ENCODE measurements at places on chromosomes 11 and 22.

GRCh38 chr11:40236526-40236925, 1222.9 kb downstream of the LRRC4C start:
- no peaks in the 10 kb centered on the region for H3K27me3 ChIP-seq
- no peak overlapping the region for H3K27ac ChIP-seq
- H3K36me3 ChIP-seq: no peaks in the 10 kb centered on the region
- H3K4me3 ChIP-seq: no peak overlapping the region
- no peak for DNase-seq
- no peaks in the 10 kb centered on the region for H3K4me1 ChIP-seq

- H3K36me3 ChIP-seq: peaks cover 11% of the 10 kb centered on the region
- H3K27ac ChIP-seq: no peak overlapping the region
- H3K4me3 ChIP-seq: no peak overlapping the region
- no peaks in the 10 kb centered on the region for H3K4me1 ChIP-seq
- DNase-seq: no peak
These were observed 22.6 kb upstream of the NCR3LG1 start for GRCh38 chr11:17328871-17329494.

DNA sequence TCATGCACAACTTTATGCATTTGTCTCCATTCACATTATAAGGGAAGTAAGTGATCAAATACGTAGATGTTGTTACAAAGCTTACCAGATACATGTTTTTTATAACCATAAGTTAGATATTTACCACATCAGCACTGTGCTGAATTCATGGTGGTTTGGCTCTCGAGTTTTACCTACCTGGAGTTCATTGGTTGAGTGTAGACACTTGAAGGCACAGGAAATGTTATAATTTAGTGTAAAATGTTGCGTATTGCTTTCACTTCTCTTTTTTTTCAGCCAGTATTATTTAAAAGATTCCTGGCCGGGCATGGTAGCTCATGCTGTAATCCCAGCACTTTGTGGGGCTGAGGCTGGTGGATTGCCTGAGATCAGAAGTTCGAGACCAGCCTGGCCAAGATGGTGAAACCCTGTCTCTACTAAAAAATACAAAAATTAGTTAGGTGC, 53.1 kb upstream of the GRK2 start:
- peaks cover 8% of the 10 kb centered on the region for H3K4me1 ChIP-seq
- H3K4me3 ChIP-seq: no peak overlapping the region
- no peak for DNase-seq
- H3K36me3 ChIP-seq: peaks cover 85% of the 10 kb centered on the region
- no peaks in the 10 kb centered on the region for H3K27me3 ChIP-seq
- H3K27ac ChIP-seq: no peak overlapping the region

DNA sequence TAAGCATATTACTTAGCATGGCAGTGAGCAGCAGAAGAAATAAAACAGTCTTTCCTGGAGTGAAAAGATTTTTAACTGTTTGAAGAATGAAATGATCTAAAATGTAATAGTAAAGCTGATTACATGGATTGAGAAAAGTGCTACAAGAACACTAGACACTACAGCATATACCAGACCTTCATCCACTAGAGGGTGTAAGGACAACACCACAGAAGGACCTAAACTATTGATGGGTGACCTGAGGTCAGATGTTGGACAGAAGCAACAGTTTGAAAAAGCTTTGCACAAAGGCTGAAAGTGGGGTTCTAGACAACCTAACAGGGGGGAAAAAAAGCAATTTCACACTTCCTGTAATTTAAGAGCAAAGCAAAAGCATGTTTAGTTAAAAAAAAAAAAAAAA, 97.7 kb downstream of the RBFOX2 start:
- no peaks in the 10 kb centered on the region for H3K27me3 ChIP-seq
- no peaks in the 10 kb centered on the region for H3K4me1 ChIP-seq
- peaks cover 7% of the 10 kb centered on the region for H3K36me3 ChIP-seq
- H3K27ac ChIP-seq: no peak overlapping the region
- no peak overlapping the region for H3K4me3 ChIP-seq

GRCh38 chr11:65226103-65226442, 35.7 kb upstream of the POLA2 start:
- no peak for DNase-seq
- peak overlapping the region; percentile 53 for H3K4me3 ChIP-seq
- H3K27ac ChIP-seq: peak overlapping the region; percentile 42
- no peaks in the 10 kb centered on the region for H3K27me3 ChIP-seq

DNA sequence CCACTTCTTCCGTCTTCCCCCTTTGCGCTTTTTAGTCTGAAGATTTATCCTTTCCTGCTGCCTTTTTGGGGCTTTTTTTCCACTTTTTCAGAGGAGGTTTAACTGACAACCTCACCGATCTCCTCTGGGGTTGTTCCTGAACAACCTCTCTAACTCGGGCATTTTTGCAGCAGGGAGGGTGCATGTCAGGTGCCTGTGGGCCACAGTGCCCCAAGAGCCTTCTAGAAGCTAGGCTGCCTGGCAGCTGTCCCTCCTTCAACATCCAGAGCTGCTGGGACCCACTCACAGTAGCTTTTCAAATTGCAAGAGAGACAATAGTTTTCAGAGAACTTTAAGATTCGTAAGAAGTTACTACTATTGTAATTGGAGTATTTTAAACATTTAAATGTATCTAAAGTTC, 1112.4 kb upstream of the CNTN5 start:
- H3K36me3 ChIP-seq: no peaks in the 10 kb centered on the region
- H3K4me3 ChIP-seq: no peak overlapping the region
- no peaks in the 10 kb centered on the region for H3K4me1 ChIP-seq
- DNase-seq: no peak
- H3K27me3 ChIP-seq: no peaks in the 10 kb centered on the region

DNA sequence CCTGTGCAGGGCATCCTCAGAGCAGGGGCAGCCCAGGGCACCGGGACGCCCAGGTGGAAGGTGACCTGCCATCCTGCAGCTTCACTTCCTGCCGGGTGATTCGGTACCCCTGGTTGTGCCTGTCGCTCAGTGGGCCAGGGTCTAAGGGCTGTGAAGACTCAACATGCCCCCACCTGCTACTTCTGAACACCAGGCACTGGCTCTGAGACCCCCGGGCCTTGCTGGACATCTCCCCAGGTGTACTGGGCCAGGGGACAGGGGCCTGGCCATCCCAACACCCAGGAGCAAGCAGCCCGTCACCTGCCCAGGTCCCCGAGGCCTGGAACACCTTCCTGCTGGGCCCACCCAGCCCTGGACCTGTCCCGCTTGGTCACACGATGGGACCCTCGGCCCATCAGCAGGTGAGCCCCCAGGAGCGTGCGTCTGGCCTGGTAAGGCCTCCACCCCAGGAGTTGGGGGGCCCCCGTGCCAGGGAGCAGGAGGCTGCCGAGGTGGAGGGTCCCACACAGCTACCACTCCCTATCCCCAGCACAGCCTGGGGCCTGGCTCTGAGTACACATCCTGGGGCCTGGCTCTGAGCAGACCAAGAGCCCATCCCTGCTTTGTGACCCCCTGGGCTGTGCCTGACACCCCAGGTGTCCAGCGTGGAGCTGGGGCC, 3.9 kb upstream of the MUC5B start:
- no peaks in the 10 kb centered on the region for H3K4me1 ChIP-seq
- peaks cover 42% of the 10 kb centered on the region for H3K27me3 ChIP-seq
- no peak overlapping the region for H3K4me3 ChIP-seq
- DNase-seq: peak; percentile 60

GRCh38 chr22:31870890-31871289, 73.4 kb upstream of the YWHAH start:
- no peaks in the 10 kb centered on the region for H3K27me3 ChIP-seq
- H3K4me3 ChIP-seq: no peak overlapping the region
- peaks cover 14% of the 10 kb centered on the region for H3K4me1 ChIP-seq
- H3K36me3 ChIP-seq: peaks cover 59% of the 10 kb centered on the region
- no peak overlapping the region for H3K27ac ChIP-seq
- no peak for DNase-seq

DNA sequence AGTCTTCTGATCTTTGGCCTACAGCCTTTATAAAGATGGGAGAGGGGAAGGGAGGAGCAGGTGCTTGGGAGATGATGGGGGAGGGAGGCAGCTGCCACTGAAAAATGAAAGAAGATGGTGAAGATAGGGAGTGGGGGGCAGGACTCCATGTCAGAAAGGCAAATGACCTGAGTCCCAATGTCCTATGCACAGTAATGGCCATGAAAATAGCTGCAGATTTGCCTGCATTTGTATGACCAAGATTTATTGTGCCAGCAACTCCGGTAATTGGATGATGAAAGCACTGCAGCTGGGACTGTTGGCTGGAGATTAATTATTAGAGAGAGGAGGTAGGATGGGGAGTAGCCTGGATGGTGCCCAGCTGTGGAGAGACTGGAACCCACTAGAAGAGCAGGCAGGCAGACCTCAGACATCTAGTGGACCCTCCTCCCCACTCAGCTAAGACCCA, 36.1 kb downstream of the NEU3 start:
- DNase-seq: no peak
- H3K4me3 ChIP-seq: no peak overlapping the region
- no peak overlapping the region for H3K27ac ChIP-seq
- H3K36me3 ChIP-seq: no peaks in the 10 kb centered on the region
- no peaks in the 10 kb centered on the region for H3K4me1 ChIP-seq

GRCh38 chr11:30823119-30823518, 237.0 kb upstream of the MPPED2 start:
- H3K27me3 ChIP-seq: no peaks in the 10 kb centered on the region
- no peaks in the 10 kb centered on the region for H3K4me1 ChIP-seq
- no peak for DNase-seq
- no peak overlapping the region for H3K4me3 ChIP-seq
- H3K27ac ChIP-seq: no peak overlapping the region
- H3K36me3 ChIP-seq: no peaks in the 10 kb centered on the region

DNA sequence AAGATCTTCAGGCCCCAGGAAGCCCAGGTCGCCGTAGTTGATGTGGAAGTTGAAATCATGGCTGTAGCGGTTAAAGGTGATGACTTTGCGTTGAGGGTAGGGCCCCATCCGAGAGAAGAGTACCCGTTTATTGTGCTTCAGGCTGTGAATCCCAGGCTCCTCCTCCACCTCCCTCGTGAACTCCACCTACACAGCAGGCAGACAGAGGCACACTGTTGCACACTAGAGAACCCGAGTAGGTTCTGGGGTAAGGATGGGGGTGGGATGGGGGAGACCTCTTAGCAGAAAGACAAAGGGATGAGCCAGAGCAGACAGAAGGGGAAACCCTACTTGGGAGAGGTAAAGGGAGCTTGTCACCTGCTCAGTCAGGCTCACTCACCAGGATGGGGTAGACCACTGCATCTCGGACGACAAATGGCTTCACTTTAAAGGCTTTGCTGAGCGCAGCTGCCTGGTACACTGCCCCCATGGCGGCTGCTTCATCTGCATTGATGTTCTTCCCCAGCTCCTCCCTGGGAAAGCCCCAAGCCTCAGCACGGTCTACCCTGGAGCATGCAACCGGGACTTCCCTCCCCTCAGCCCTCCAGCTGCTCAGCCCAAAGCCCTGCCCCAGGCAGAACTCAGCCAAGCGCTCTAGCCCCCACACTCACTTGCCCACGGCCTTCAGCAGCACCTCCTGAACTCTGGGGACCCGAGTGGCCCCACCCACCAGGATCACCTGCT, 5.4 kb downstream of the HYOU1 start:
- no peaks in the 10 kb centered on the region for H3K27me3 ChIP-seq
- DNase-seq: no peak
- peaks cover 88% of the 10 kb centered on the region for H3K36me3 ChIP-seq
- H3K27ac ChIP-seq: no peak overlapping the region

DNA sequence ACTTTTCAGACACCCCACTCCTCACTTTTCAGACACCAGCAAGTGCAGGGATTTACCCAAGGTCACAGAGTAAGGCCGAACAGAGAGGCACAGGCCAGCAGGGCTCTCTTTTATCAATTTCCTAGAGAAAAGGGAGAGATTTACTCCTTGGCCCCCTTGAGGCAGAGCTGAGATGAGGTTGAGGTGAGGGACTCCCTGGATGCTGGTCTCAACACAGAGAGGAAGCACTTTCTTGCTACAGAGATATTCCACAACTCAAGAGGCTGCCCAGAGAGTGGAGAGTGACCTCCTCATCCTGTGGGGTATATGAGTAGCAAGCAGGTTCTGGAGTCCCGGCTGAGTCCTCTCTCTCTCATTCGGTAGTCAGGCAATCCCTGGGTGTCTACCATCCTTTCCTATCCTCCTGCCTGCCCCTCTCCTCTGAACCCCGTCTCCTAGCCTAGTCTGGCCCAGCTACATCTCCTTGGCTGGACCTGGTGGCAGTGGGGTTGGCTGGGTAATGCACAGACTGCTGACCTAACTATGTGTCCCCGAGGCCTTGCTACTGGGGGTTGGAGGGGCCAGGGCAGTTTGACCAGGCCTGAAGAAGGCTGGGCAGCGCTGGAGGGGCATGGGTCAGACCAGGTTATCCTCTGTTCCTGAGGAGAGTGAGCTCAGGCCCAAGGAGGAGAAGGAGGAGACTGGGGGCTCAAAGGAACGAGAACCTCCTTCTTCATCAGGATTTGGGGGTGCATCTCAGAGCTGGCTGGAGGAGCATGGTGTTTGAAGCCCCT, 1.8 kb upstream of the ARHGEF17 start:
- no peak overlapping the region for H3K27ac ChIP-seq
- H3K4me1 ChIP-seq: peaks cover 23% of the 10 kb centered on the region
- no peaks in the 10 kb centered on the region for H3K36me3 ChIP-seq
- no peaks in the 10 kb centered on the region for H3K27me3 ChIP-seq
- no peak for DNase-seq

- H3K4me1 ChIP-seq: no peaks in the 10 kb centered on the region
- no peaks in the 10 kb centered on the region for H3K27me3 ChIP-seq
These were observed 45.3 kb downstream of the CCDC34 start for GRCh38 chr11:27317751-27318150.

DNA sequence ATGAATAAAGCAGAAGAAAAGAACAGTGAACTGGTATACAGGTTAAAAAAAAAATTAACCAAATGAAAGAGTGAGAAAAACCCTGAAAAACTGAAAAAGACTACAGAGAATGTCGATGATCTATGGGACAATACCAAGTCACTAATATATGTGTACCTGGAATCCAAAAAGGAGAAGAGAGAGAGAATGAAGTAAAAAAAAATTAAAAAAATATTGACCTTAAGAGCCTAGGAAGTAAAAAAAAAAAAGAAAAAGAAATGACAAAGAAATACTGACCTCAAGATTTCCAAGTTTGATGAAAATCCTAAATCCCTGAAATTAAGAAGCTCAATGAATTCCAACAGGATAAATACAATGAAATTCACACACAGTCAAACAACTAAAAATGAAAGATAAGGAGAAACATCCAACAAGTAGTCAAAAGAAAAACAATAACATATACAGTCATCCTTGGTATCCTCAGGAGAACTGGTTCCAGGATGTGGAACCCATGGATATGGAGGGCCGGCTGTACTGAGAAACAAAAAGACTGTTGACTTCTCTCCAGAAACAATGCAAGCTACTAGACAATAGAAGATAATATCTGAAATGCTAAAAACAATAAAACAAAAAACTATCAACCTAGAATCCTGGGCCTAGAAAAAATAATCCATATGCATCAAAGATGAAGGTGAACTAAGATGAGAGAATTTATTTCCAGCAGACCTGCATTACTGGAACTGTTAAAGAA, 33.5 kb upstream of the SERPIND1 start:
- no peak overlapping the region for H3K27ac ChIP-seq
- DNase-seq: no peak

GRCh38 chr22:32803738-32804435, 2.4 kb downstream of the TIMP3 start:
- H3K27ac ChIP-seq: peak overlapping the region; percentile 92
- peaks cover 39% of the 10 kb centered on the region for H3K4me1 ChIP-seq
- H3K36me3 ChIP-seq: peaks cover 34% of the 10 kb centered on the region
- H3K27me3 ChIP-seq: peaks cover 4% of the 10 kb centered on the region

- no peaks in the 10 kb centered on the region for H3K4me1 ChIP-seq
- H3K27me3 ChIP-seq: no peaks in the 10 kb centered on the region
- no peak for DNase-seq
- H3K36me3 ChIP-seq: no peaks in the 10 kb centered on the region
- H3K4me3 ChIP-seq: no peak overlapping the region
These were observed 484.3 kb downstream of the SOX6 start for GRCh38 chr11:15871904-15872626.

GRCh38 chr22:19932367-19933206, 9.0 kb upstream of the COMT start:
- peak; percentile 62 for DNase-seq
- no peaks in the 10 kb centered on the region for H3K27me3 ChIP-seq
- H3K4me1 ChIP-seq: peaks cover 20% of the 10 kb centered on the region
- no peak overlapping the region for H3K27ac ChIP-seq
- H3K4me3 ChIP-seq: no peak overlapping the region

Data from upper lobe of right lung (tissue), 1 donor.